ENCODE measurements at places on chromosomes 4 and X.

GRCh38 chr4:131459430-131460101 is 1689.5 kb upstream of the PCDH10 start:
- no peak for ATAC-seq

DNA sequence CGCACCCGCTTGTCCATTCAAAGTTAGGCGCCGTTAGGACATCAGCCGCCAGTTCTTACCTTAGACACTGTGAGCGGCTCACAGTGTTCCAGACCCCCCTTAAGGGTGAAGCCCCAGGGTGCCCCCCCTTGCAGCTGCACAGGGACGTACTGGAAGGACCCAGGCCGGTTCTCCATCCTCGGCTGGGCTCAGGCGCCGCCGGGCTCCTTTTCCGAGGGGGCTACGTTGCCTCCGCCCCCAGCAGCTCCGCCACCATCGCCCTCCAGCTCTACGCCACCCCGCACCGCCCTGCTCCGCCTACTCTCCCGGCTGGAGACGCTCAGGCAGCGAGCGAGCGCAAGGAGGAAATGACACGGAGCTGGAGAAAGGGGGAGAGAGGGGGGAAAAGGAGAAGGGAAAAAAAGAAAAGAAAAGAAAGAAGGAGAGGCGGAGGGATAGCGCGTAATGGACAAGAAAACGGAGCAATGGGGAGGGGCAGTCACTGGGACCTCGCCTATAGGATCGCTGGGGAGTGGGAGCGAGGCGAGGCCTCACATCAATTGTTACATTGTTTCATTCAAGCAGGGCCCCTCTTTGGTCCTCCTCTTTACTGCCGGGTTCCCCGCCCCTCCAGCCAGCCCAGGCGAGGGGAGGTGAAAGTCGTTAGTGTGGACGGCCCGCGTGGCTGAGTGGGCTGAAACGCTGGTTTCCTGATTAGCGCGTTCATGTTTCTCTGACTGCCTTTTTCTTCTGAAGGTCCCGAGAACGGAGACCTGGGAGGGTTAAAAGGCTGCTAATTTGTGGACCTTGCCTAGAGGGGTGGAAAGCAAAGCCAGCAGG is at the start of gene SHROOM4:
Gene SHROOM4, minus strand, starts transcription at position 352 of the 819 bp plus-strand sequence. Its CDS starts 176 bp downstream, at position 176.
- peak; percentile 57 for ATAC-seq

DNA sequence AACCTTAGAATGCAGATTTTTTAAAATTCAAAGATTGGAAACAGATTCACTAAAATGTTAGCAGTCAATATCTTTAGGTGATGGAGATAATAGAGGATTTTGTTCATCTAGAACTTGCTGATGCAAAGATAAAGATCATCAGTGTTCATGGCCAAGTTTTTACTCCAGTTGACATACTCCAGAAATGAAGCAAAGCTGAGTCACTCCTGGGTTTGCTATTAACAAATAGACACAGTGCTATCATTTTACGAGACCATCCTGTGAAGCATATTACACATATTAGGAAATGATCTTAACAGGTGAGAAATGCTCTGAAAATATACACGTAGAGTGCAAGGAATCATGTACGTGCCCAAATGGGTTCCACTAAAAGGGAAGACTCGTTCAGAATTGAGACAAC is 170.6 kb upstream of the FAM9B start:
- ATAC-seq, result no peak

- no peak for ATAC-seq
Observed at GRCh38 chr4:99947190-99947578, 766 bp upstream of the DNAJB14 start.

- ATAC-seq, result no peak
Observed at GRCh38 chr4:110808351-110808878, 185.5 kb upstream of the PITX2 start.

- no peak for ATAC-seq
Observed at GRCh38 chrX:143081231-143081630, 55.5 kb downstream of the SPANXN4 start.

DNA sequence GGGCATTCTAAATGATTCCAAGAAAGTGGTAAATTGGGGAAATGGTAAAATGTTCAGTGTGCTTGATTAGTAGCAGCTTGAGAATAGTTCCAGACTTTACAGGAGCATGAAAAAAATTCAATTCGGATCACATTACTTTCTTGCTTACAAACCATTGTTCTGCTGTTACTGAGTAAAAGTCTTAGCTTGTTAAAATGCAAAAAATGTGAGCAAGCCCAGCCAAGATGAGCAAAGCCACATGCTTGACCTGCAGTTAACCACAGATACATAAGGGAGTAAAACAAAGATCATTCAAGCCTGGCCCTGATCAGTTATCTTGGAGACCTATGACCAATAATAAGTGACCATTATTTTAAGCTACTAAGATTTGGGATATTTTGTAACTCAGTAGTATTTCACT is 562.9 kb upstream of the MAGEB2 start:
- no peak for ATAC-seq

GRCh38 chrX:110037178-110037577 is 34.3 kb downstream of the TMEM164 start:
- ATAC-seq, result peak; percentile 45

DNA sequence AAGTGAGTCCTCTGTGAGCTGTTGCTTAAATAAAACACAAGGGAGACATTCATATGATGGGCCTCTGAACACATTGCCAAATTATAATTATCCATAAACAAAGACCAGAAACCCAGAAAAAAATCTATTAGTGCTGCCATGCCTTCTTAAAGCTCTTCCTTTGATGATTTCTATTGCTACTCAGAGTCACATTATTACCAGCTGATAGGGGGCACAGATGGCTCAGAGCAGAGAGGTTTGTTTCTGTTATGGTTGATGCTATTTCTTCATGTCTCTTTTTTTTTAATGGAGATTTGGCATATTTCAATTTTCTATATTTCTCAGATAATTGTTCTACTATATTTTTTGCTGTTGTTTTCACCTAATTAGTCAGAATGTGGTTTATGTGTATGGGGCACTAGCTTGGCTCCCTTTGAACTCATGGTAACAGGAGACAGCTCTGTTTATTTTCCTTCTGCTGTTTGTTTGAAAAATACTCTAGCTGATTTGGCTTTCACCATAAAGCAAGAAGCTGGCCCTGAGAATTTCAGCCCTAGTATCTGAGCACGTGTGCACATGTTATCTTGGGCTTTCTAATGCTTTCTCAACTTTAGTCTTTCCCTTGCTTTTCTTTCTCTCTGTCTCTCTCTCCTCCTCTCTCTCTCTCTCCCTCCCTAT is 568.8 kb downstream of the PPARGC1A start:
- ATAC-seq, result no peak

DNA sequence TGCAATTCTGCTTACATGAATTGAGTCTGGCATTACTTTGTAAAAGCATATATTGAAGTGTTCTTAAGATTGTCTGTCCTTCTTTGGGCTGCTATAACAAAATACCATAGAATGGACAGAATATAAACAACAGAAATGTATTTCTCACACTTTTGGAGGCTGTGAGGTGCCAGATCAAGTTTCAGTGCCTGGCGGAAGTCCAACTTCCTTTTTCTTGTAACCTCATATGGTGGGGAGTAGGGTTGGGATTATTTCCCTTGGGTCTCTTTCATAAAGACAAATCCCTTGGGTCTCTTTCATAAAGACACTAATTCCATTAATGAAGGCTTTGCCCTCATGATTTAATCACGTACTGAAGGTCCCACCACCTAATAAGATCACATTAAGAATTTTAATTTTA is 199.3 kb upstream of the GRID2 start:
- ATAC-seq, result no peak

DNA sequence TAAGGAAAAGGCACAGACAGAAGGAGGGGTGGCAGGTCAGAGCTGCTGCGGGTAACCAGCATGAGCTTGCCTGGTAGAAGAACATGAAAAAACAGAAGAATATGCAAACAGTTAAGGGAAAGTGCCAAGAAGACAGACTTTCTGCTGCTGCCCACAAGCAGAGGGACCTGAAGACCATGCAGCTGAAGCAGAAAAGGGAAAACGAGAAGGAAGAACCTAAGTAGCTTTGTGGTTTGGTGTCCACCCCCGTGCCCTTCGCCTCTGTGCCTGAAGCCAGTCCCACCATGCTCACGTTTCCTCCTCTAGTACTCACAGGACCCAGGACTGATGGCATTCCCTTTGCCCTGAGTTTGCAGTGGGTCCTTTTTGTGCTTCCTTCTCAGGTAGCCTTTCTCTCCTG is 62.8 kb downstream of the UBA6 start:
- no peak for ATAC-seq

DNA sequence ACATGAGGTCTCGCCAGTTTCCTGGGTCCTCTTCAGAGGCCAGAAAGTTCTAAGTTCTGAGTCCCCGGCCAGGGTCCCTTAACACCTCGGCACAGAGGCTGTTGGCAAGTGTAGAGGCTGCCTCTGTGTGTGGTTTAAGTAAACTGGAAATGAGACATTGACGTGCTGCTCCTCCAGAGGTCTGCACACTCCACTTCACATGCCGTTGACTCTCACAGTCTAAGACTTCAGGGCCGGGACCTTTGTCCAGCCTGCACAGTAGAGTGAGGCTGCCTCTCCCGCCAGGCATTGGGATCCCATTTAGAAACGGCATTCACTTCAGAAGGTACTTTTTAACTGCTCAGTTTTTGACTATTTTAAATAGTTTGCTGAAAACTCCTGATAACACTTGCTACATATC is 10.6 kb upstream of the TADA2B start:
- ATAC-seq, result no peak

GRCh38 chr4:183409483-183409882 is 35.0 kb upstream of the CDKN2AIP start:
- no peak for ATAC-seq

- no peak for ATAC-seq
Observed at GRCh38 chrX:336227-336626, 17.6 kb upstream of the GTPBP6 start.

- peak; percentile 69 for ATAC-seq
Observed at GRCh38 chr4:53855581-53856250, 208.7 kb downstream of the CHIC2 start.

DNA sequence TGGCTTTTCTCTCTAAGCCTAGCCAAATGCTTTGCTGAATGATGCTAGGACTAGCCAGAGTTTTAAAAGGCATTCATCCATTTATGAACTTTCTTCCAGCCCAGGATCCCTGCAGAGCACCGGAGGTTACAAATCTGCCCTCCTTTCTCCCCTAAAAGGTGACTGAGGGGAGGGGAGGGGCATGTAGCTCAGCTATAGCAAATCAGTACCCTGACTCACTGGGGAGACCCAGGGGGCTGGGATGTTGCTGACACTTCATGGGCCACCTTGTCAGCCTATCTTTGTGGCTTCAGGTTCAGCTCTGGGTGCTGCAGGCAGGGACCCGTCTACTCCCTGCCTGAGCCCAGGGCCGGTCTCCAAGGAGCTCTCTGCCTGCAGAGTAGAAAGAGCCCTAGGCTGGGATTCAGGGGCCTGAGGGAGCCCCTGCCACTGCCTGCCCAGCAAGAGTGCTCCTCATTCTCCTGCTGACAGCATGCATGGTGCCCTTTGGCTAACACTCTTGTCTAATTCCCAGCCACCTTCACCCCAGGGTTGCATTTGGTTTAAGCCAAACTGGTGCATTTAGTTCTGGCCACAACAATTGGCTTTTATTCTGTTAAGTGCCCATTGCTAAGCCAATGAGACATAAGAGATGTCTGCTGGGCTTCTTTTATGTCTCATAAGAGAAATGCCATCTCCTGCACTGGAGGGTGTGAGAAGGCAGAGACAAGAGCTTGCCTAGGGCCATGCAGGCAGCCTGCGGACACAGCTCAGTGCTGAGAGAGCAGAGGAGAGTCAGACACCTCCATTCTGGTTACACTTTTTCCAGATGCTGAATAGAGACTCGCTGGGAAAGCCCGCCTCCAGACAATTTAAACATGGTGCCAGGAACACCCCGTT is 11.9 kb upstream of the UBA6 start:
- ATAC-seq, result peak; percentile 36

DNA sequence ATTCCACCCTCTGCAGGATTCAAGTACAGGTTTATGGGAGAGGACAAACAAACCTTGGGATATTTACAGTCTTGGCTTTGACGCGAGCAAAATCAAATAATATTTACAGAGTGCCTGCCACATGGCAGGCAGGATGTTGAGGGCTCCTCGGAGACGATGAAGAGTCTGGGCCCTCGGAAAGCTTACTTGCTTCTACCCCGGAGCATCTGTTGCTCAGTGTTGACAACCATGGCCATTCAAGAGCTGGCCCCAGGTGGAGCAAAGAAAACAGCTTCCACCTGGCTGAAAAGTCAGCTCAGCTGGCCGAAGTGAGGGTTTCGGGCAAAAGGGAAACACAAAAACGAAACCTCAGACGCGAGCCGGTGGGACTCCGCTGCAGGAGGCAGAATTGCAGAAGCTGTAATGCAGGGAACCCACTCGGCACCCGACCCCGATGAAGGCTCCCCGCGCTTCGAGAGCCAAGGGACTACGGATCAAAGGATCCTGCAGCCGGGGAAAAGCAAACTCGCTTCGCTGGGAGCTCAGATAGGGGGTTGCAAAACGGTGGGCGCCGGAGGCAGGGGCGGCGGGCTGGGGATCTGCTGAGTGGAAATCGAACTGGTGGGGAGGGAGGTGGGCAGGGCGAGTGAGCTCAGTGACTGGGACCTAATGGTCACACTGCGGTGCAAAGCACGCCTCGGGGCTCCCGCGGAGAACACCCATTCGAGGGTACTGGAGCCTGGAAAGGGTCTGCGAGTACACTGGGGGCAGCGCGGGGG is 805 bp downstream of the ATP8A1 start:
- peak; percentile 9 for ATAC-seq

DNA sequence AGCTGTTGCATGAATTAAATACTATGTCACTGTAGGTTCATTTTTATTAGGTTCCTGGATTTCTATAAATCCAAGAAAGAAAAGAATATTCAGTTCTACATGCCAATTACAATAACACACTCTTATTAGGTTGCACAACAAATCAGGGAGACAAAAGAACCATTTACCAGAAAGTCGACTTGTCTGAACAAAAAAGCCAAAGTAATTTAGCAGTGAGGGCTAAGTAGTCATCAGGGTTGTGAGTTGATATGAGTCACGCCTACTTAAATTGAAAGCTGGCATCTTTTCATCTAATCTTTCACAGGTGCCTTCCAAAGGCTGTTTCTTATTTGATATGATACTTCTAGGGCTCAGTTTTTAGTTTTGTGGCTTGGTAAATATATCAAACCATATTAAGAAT is 25.4 kb upstream of the GNRHR start:
- peak; percentile 93 for ATAC-seq

GRCh38 chr4:84159762-84160161 is 339.3 kb downstream of the NKX6-1 start:
- no peak for ATAC-seq

GRCh38 chr4:55732864-55733263 is 86.7 kb upstream of the EXOC1L start:
- ATAC-seq, result no peak

DNA sequence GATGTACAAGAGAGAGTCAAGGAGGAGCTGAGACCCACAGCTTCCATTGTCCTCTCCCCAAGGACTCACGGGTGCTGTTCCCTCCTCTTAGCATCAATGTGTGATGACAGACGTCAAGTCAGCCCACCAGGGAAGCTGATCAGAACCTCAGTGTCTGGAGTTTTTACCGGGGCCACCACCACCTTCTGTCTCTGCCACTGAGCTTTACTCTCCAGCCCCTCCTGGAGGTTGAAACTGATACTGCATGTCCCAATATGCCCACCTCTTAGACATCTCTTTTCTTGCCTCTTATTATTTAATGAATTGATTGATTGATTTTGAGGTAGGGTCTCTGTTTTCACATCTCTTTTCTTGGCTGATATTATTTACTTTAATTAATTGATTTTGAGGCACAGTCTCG is 10.3 kb upstream of the AKAP17A start:
- ATAC-seq, result peak; percentile 71

GRCh38 chr4:78551420-78552351 is at the start of gene ANXA3:
Gene ANXA3, plus strand, starts transcription at chr4:78551770. Its CDS starts 2,704 bp downstream, at chr4:78554474.
- peak; percentile 86 for ATAC-seq
